Hematopoietic multipotent progenitor cell treated with erythropoietin and hydrocortisone succinate and interleukin-3 and kit ligand, for 8 days (in vitro differentiated cells): ENCODE measurements at places on chromosomes 5 and 9.

DNA sequence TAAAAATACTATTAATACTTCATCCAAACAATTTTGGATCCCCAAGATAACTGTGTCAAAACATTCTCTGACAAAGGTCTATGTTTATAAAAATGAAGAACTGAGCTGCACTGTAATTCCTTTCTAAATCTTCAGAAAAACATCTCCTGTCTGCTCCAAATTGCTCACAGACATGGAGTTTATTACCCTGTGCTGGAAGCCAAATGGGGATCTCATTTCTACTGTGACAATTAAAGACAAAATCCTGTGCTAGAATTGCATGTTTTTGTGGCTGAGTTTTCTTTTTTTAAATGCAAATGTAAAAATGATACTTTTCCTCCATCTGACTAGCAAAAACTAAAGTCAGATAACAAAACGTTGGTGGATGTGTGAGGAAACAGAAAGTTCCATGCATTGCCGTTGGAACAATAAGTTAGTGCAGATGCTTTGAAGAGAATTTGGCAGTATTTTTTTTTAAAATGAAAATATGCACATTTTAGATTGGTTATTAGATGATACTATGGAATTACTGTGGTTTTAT is 93.5 kb downstream of the GNA14 start:
- DNase-seq: no peak

DNA sequence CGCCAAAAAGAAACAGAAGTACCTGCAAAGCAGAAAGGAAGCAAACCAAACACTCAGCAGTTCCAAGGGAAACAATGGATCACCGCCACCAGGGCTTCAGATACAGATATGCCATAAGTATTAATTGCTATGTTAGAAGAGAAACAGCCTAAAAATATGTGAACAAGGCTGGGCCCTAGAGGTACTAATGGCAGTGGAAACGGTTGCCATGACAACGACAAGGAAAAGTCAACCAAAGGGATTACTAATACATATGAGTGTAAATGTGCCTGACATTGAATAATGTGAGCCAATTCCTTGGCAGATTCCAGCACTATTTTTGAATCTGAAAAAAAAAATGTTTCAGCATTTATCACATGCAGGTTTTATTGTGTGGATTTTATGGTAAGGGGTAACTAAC is 75.0 kb downstream of the CAVIN4 start:
- DNase-seq: no peak

- DNase-seq: no peak
Measured at GRCh38 chr5:143338658-143339366, 64.7 kb downstream of the NR3C1 start.

DNA sequence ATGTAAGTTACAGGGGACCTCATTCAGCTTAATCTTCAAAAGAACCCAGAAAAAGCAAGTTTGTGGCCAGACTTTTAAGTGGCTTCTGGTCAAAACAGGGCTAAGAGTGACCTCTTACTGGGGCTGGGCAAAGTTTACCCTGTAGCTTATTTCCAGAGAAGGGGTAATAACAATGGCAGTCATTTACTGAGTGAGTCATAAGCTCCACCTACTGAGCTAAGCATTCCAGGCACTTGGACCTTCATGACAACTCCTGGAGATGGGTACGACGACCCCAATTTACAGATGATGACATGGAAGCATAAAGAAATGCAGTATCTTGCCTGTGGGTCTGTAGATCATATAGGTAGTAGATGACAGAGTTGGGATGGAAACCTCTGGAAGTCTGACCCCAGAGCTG is 4.7 kb upstream of the GPR151 start:
- DNase-seq: no peak

GRCh38 chr5:40599676-40600075 is 80.0 kb upstream of the PTGER4 start:
- DNase-seq: no peak

GRCh38 chr9:33329117-33329563 is 38.8 kb downstream of the NFX1 start:
- no peak for DNase-seq

- no peak for DNase-seq
Measured at GRCh38 chr5:41445937-41446563, 64.4 kb downstream of the PLCXD3 start.

DNA sequence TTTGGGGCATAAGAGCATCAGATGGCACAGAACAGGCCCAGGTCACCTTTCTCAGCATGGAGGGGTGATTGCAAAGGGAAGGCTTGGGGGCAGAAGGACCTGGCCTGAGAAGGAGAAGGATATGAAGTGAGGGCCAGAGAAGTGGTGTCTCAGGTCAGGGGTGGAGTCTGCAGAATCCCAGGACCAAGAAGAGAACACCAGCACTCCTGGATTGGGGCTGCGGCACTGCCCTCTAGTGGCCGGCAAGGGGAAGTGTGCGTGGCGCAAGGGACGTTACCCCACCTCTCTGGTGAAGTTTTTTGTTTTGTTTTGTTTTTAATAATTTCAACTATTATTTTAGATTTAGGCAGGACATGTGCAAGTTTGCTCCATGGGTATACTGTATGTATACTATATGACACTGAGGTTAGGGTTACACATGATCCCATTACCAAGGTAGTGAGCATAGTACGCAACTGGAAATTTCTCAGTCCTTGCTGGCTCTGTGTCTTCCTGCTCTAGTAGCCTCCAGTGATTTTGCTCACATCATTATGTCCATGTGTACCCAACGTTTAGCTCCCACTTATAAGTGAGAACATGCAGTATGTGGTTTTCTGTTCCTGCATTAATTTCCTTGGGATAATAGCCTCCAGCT is 1548.6 kb downstream of the EFNA5 start:
- peak; percentile 13 for DNase-seq

DNA sequence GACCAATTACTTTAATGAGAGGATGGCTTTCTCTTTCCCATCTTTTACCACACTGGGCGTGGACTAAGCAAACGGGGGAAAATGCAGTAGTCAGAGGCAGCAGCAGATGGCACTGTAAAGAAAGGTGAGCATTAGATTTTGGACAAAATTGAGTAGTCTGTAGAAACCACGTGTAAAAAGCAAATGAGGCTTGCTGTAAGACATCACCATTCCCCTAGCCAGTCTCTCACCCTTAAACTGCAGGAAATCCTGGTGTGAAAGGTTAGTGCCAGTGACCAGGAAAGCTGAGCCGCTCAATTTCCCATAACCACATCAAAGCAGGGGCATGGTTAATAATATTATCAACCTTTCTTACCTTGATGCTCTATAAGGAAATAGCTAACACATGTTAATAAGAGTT is 31.8 kb downstream of the SPATA31C2 start:
- peak; percentile 12 for DNase-seq

DNA sequence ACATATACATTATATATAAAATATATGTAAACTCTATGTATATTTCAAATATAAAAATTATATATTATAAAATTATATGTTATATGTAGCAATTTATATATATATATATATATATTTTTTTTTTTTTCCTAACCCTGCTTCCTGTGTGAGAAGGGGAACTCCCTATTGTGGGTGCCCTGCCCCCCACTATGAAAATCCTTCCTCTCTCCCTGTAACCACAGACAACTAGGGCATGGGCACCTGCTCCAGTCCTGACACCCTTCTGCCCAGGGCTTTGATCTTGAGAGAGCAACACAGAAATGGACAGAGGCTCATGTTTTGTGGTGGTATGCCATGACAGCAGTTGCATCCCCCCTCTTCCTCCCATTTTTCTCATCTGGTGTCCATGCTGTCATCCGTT is 148.7 kb upstream of the IL12B start:
- DNase-seq: no peak

DNA sequence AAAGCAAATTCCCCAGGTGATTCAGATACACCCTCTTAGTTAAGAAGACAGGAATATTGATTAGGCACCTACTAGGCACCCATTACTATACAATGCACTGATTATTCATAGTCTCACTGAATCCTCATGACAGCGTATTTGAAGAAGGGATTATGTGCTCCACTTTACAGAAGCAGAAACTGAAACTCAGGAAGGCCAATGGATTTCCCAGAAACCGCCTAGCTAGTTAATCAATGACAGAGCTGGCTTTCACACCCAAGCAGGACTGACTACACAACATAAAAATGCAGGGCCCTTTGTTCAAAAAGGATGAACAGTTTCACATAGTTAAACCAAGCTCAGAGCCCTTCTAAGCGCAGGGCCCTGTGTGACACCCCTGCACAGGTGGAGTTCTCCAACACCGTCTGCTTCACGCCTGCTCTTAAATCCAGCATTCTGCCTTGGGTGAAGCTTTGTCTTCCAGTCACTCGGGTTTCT is 117.3 kb downstream of the TTLL11 start:
- no peak for DNase-seq

GRCh38 chr5:38018016-38018415 is 178.2 kb upstream of the GDNF start:
- DNase-seq: no peak

DNA sequence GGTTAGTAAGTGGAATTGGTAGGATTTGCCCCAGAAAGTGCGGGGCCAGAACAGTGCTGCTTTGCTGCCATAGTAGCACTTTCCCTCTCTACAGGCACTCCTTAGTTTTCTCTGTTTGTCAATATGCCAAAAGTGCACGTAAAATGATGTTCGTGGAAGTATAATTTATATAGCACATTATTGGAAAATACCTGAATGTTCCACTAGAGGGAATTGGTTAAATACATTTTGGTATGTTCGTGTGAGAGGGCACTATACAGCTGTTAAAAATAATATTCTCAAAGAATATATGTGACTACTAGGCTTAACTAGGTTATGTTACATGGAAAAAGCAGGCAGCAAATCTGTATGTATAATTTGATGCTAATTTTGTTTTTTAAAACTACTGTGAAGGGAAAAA is 184.0 kb upstream of the GDNF start:
- no peak for DNase-seq

GRCh38 chr9:104073098-104073769 is 20.9 kb upstream of the SMC2 start:
- DNase-seq: no peak

- no peak for DNase-seq
Measured at GRCh38 chr5:69281114-69281513, 46.4 kb downstream of the CDK7 start.

DNA sequence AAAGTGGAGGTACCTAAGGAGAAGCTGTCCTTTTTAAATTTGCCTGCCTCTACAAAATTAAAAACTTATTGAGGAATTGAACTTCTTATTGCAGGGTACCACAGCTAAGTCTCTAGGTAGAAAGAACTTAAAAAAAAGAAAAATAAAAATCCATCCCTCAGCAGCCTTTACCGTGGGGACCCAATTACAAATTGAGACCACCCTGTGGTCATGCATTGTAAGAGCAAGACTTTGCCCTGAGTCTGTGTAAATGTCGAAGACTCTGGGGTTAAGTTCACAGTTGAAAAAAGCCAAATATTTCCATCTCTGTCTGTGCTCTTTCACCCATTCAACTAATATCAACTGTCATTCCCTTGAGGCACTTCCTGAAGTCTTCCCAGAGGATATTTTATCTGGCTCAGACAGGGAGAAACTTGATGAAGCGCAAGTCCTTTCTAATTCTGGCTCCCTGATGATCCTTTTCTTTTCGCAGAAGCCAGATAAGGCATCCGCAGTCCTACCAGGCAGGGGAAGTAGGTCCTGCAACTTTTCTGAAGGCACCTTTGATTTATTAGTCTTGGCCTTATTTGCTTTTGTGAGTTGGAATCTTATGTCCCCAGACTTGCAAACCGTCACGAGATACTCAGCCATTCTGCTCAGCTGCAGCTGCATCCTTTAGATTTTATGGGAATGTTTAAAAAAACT is 323.8 kb upstream of the WWC1 start:
- DNase-seq: no peak

GRCh38 chr9:123251741-123252140 is 16.6 kb downstream of the STRBP start:
- no peak for DNase-seq

DNA sequence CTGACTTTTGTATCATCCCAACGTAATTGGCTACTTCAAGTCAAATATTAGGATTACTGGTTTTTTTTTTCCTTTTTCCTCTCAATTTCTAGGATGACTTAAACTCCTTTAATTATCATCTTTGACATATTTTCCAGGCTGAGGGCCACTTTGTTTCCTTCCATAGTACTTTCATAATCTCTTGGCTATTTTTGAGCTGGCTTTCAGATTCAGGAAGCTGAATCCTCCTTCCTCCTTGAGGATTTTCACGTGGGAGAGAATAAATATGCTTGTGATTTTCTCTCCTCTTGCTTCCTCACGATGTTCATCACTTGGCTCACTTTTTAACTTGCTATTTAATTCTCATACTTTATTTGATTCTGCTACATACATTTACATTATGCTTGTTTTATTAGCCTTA is 88.1 kb downstream of the ITGA1 start:
- DNase-seq: no peak

- no peak for DNase-seq
Measured at GRCh38 chr9:109806506-109807115, 26.6 kb downstream of the PALM2AKAP2 start.

- DNase-seq: no peak
Measured at GRCh38 chr9:76729980-76730737, 34.1 kb upstream of the PCA3 start.

- DNase-seq: no peak
Measured at GRCh38 chr5:5026409-5026785, 113.7 kb upstream of the ADAMTS16 start.

- no peak for DNase-seq
Measured at GRCh38 chr5:151240924-151241635, 11.9 kb upstream of the GM2A start.

DNA sequence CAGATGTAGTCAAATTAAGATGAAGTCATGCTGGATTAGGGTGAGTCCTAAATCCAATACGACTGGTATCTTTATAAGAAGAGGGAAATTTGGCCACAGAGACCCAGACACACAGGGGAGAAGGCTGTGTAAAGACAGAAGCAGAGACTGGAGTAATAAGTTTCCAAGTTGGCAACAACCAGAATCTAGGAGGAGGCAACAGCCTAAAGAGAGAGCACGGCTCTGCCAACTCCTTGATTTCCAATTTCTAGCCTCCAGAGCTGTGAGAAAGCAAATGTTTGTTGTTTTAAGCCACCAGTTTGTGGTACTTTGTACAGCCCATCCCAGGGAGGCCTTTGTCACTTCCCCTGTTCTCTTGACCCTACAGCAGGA is 74.4 kb downstream of the ATG10 start:
- no peak for DNase-seq

- no peak for DNase-seq
Measured at GRCh38 chr9:89323390-89323789, 5.1 kb downstream of the SECISBP2 start.

GRCh38 chr9:94611638-94612068 is 18.0 kb upstream of the FBP2 start:
- no peak for DNase-seq

DNA sequence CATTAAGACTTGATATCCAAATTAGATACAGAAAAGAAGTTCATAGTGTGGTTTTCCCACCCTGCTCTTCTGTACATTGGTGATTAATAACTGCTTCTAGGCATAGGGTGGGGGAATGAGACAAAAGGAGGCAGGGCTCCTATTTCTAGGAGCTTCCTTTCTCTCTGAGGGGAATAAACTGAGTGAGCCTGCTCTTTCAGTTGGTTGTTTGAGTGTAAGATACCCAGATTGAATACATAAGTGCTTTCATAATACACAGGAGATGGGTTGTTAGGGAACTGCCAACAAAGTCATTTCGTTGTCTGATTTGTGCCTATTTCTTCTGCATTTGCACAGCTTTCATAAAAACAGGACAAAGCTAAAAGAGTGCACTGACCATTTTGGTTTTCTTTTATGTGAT is 48.9 kb upstream of the TTC23L start:
- DNase-seq: no peak

- no peak for DNase-seq
Measured at GRCh38 chr9:32340361-32340760, 44.1 kb upstream of the ACO1 start.

GRCh38 chr9:134944916-134945315 is 27.2 kb upstream of the FCN1 start:
- DNase-seq: no peak

- DNase-seq: no peak
Measured at GRCh38 chr9:84027201-84027600, 46.6 kb downstream of the RMI1 start.
